IPS DF 6.9 (cell line): ENCODE measurements at places on chromosomes 12 and 14.

GRCh38 chr12:63179224-63179623, 28.2 kb upstream of the AVPR1A start:
- no peak for DNase-seq

GRCh38 chr14:61502459-61503093, 181.2 kb downstream of the PRKCH start:
- DNase-seq, result no peak

DNA sequence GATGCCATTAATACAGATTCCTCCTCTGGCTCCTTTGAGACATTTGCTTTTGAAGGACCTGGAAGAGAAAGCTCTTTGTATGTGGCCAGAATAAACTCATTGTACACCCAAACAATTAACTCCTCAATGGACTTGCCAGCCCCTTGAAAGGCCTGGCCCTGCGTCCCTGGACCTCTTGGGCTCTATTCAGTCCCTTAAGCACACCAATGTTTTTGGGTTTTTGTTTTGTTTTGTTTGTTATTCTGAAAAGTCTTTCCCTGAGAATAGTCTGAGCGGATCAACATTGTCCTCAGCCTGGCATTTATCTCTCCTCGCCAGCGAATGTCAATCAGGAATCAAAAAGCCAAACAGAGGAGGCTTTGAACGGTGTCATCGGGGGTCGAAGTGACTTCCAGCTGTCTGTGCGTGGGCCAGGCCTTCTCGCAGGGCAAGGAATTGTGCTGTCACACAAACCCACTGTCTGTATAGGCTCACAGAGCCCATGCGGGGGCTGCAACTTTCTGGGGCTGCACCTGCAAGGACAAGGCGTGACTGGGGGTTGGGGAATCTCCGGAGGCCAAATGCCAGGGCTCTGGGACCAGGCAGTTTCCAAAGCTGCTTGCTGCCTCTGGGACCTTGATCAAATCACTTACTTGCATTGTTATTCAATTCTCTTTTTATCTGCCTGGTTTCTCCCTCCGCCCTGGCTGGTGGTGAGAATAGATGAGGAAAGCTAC, 108.3 kb downstream of the SMOC1 start:
- no peak for DNase-seq

- DNase-seq, result no peak
Measured at GRCh38 chr12:27998170-27998569, 25.6 kb upstream of the PTHLH start.

- no peak for DNase-seq
Measured at GRCh38 chr12:94100211-94100627, 48.2 kb upstream of the PLXNC1 start.

DNA sequence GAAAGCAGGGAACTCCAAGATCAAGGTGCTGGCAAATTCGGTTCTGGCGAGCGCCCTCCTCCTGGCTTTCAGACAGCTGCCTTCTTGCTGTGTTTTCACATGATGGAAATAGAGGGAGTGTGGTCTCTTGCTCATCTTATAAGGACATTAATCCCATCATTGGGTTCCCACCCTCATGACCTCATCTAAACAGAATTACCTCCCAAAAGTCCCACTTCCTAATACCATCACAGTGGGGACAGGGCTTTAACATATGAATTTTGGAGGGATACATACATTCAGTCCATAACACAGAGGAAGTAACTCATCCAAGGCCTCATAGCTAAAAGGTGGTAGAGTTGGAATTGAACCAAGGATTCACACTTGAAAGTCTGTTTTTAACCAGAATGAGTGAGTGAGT, 28.6 kb downstream of the DYRK2 start:
- no peak for DNase-seq

DNA sequence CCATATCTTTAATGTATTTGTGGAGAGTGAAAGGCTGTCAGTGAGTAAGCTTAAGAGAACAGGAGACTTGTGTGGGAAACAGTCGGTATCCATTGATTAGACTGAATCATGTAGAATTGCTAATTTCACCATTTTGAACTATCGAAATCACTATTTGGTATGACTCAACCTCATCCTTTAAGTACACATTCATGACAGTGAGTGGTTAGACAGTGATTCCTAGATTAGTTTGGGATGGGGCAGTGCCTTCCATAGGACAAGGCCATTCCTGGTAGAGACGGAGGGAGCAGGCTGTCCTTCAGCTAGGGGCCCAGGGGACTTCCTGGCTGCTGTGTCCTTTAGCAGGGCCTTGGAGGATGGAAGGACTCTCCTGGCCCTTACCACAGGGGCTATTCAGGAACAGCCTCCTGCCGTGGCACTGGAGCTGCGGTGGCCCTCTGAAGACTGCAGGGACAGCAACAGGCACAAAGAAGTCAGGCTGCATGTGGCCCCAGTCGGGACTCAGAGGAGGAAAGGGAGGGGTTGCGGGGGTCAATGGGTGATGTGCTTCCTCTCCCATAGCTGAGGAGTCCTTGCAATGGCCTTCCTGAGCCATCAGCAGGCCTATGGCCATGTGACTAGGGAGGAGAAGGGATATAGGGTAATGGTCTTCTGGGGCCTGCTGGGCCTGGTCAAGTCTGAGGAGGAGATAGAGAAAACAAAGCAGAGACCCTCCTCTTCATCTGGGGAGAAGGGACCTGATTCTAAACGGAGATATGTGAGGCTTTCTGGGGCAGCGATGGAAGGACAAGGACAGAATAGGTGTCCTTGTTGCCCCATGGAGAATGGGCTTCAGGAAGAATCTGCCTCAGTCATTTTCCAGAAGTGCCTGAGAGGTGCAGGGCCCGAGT, 11.2 kb downstream of the SERPINA1 start:
- no peak for DNase-seq
